Activated CD4-positive, CD25-positive, alpha-beta regulatory T cell treated with anti-CD3 and anti-CD28 coated beads, Interleukin-2, amount 50 U/mL, for 24 hours (primary cell): ENCODE measurements at places on chromosomes 3 and 15.

- no peak for ATAC-seq
Measured at GRCh38 chr3:124510290-124510689, 220.0 kb upstream of the UMPS start.

- ATAC-seq = no peak
Measured at GRCh38 chr3:153634683-153635082, 472.7 kb downstream of the RAP2B start.

GRCh38 chr3:142287866-142288638 lies 62.7 kb upstream of the GK5 start:
- ATAC-seq = no peak

GRCh38 chr15:86266896-86267484 lies 187.3 kb downstream of the AGBL1 start:
- no peak for ATAC-seq

GRCh38 chr3:23865595-23866396 lies 51.0 kb downstream of the NKIRAS1 start:
- no peak for ATAC-seq
